Breast epithelium (tissue), 4 donors: ENCODE measurements at places on chromosomes 4 and X.

- DNase-seq = no peak
Observed at GRCh38 chrX:16469870-16470269, 180.1 kb upstream of the S100G start.

GRCh38 chrX:41308884-41309647 is 24.9 kb upstream of the DDX3X start:
- DNase-seq = no peak

- no peak for DNase-seq
Observed at GRCh38 chr4:6941796-6942195, 32.2 kb downstream of the TBC1D14 start.

DNA sequence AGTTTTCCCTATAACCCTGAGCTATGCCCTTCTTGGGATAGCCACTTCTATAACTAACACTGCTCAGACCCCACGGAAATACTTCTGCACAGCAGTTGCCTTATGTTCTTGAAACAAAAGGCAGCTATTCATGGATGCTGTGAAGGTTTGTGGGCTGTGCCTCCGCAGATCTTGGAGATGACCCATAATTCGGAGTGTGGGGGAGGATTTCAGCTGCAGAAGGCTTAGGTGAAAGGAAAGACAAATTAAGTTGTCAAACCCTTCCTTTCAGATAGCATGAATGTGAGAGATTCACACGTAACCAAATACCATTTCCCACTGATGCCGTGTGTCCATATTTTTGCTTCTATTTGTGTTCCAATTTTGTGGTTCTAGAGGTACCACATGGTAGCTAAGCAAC is 38.1 kb upstream of the NYX start:
- no peak for DNase-seq

GRCh38 chr4:87087015-87087414 is 133.4 kb downstream of the KLHL8 start:
- DNase-seq = no peak

DNA sequence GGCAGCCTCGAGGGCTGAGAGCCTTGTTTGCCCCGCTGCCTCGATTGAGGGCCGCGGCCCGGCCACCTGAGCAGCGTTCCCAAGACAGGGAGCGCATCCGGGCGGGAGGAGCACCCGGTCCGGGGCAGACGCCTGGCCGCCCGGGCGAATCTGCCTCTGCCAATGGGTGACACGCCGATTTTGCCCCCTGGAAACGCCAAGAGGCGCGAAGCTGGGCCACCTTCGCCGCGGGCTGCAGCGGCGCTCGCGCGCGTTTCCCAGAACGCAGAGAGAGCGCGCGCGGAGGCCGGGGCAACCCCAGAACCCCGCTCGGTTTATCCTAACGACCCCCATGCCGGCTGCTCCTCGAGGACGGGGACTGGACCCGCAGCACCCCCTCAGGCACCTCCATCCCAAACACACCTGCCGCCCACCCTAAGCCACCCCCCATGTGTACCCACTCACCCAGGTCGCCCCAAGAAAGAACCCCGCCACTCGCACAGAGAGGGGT is 575 bp downstream of the MAP7D2 start:
- DNase-seq = no peak

- DNase-seq = no peak
Observed at GRCh38 chr4:183517781-183518180, 12.9 kb downstream of the ING2 start.

- DNase-seq = no peak
Observed at GRCh38 chrX:10416424-10416823, 204.0 kb downstream of the MID1 start.

GRCh38 chr4:56434599-56435139 is 746 bp downstream of the PPAT start:
- DNase-seq = no peak

DNA sequence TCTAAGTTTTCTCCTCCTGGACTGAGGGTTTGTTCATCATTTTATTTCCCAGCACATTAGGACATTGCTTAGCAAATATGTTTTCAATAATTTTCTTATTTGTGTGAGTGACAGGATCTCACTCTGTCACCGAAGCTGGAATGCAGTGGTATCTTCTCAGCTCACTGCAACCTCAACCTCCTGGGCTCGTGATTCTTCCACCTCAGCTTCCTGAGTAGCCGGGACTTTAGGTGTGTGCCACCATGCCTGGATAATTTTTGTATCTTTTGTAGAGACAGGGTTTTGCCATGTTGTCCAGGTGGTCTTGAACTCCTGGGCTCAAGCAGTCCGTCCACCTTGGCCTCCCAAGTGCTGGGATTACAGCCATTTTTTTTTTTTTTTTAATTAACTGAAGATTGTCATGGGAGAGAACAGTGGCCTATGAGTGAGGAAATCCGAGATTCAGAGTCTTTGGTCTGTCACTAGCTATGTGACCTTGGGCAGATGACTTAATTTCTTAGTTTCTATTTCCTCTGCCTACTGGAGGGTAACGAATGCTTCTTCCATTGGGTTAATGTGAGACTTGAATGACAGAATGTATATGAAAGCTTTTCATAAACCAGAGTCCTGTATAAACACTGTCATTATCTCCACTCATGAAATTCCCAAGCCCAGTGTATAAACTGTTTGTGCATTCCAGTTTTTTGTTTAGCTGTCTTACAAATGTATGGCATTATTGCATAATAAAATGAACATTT is 23.9 kb downstream of the MOB1B start:
- DNase-seq = no peak

DNA sequence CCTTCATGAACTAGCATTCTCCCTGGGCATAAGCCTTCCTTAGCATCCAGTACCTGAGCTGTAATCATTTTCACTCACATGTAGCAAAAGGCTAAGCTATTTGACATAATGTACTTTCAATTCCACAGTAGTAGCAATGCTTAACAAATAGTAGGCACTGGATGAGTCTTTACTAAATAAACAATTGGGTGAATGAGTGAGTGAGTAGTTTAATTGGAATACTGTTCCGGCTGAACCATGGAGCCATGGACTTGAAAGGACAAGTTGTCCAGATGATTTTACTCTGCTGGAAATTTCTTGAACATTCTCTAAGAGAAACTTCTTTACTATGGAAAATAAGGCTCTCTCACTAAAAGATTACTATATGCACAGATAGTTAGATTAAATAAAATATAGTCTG is 159.3 kb downstream of the FAM47B start:
- no peak for DNase-seq

GRCh38 chr4:156832886-156833285 is 138.7 kb downstream of the PDGFC start:
- DNase-seq = no peak

GRCh38 chr4:3074846-3075651 is 568 bp downstream of the HTT start:
- peak; percentile 63 for DNase-seq

DNA sequence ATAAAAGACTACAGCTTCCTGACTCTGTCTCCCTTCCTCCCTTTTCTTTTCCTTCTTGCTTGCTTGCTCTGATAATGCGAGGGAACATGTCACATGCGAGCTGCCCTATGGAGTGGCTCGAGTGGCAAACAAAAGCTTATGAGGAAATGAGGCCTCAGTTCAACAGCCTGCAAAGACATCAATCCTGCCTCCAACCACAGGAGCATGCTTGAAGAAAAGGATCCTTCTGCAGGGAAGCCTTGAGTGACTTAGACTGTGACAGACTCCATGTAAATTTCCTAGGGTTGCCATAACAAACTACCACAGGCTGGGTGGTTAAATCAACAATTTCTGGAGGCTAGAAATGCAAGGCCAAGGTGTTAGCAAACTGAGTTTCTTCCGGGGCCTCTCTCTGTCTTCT is 152.5 kb downstream of the NR3C2 start:
- no peak for DNase-seq

DNA sequence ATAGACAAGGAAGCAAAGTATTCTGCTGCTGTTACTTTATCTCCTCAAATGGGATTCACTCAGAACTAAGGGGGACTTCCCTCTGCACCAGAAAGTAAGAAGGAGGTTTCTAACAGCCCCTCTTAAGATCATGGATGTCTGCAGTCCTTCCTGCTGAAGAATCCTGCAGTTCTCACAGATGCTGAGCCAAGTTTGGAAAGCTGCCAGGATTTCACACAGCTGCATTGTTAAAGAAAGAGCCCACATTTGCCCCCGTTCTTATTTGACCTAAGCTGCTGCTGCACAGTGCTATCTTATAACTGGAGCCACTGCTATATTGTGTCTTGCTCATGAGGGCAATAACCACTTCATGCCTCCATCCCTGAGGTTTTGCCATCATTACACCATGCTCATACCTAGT is 81.1 kb downstream of the FAAH2 start:
- no peak for DNase-seq

DNA sequence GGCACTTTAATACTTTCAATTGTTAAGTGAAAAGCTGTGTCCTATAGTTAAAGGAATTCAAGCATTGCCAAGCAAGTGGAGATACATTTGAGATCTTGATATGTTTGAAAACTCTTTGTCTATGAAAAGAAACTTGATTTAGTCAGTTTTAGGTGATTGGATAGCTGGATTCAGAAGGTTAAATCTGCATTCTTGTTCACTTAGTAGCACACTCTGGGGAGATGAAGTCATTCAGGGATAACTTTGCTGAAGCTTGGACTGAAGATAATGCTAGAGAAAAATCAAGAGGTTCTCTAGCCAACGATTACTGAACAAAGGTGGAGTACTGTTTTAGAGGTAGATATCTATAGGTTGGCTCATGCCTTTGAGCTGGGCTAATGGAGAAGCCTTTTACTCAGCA is 90.6 kb downstream of the DCAF8L2 start:
- DNase-seq = no peak

DNA sequence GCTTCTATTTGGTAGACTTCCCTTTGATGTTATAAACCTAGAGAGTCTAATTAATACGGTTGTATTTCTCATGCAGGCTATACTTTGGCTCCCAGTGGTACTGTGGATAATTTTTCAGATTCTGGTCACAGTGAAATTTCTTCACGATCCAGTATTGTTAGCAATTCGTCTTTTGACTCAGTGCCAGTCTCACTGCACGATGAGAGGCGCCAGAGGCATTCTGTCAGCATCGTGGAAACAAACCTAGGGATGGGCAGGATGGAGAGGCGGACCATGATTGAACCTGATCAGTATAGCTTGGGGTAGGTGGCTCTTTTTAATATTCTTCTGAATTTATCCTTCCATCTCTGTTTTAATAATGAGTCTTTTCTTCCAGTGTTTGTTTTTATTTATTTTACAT is 249.7 kb downstream of the RAPGEF2 start:
- no peak for DNase-seq

DNA sequence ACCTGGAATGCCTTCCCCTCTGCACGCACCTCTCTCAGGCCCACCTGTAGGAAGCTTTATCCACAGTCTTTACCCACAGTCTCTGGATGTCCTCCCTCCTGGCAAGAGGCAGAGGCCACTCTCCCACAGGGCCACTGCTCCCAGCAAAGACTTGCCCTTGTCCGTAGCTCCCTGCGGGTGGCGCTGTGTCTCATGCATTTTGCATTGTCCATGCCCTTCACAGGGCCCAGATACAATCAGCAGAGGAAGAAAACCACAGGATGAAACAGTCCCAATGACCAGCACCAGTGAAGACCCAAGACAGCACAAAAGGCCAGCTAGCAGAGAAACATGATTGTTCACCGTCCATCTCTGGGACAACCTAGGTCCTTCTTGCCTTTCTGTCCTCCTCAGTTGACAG is 2.1 kb upstream of the NSG1 start:
- DNase-seq = no peak

DNA sequence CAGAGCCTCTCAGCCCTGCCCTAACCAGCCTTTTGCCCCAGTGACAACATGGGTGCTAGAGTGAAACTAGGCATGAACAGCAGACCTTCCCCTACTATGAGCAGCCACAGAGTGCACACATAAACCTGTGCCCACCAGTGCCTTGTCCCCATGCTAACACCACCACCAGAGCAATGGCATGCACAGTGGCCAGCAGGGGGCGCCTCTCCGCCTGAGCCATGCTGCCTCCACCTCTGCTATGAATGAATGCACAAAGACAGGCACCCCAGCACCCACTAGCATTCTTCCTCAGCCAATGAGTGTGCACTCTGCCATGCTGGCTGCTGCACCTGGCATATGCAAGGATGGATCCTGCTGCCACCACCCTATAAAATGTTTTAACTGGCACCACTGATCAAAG is 286.9 kb upstream of the FGF16 start:
- DNase-seq = no peak

- DNase-seq = no peak
Observed at GRCh38 chr4:163395758-163396157, 52.1 kb downstream of the NPY5R start.

- DNase-seq = no peak
Observed at GRCh38 chr4:7310451-7310850, 118.1 kb downstream of the SORCS2 start.

- no peak for DNase-seq
Observed at GRCh38 chr4:73704314-73705055, 35.9 kb upstream of the CXCL8 start.
